ENCODE measurements at places on chromosomes 6 and 20. TPM values are rescaled to one million over a fixed set of nuclear protein-coding genes. Genes with fewer than 3 reads are reported as not detected.

The DEFB123 gene
- total RNA-seq: not detected

The MUC22 gene
- not detected for total RNA-seq

The BANF2 gene
- total RNA-seq: not detected

The TSBP1 gene
- total RNA-seq: not detected

The SLC17A2 gene
- total RNA-seq: not detected

The HDGFL1 gene
- not detected for total RNA-seq

The RNF182 gene
- not detected for total RNA-seq

The EYS gene
- not detected for total RNA-seq

DNA sequence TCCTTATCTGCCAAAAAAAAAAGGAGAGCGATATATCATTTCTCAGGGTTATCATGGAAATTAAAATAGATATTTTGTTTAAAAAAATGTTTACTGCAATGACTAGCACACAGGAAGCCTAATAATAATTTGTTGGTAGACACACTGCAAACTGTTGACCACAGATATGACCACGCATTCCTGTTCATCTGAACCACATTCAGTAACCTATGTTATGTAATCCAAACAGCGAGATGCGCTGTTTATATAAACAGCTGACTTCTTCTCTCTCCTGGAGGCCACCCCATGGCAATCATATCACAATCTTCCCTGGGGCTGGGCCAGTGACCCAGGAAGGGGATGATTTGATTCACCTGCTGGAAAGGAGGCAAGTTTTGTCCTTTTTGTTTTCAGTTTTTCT, 129.3 kb upstream of the UST start:
- DNase-seq: no peak

DNA sequence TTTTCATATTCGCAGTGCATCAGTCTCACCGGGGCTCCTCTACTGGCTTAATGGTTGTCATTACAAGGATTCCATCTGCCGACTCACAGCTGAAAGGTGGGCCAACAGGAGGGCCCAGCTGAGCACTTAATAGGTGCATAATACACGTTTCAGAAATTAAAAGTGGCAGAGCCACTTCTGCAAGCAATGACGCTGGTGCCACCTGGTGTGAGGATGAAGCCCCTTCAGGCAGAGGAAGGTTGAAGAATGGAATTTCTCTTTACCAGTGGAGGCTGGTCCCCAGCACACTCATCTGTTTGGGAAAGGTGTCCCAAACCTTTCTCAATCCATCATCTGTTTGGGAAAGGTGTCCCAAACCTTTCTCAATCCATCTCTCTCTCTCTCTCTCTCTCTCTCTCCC, 8.2 kb upstream of the STMND1 start:
- no peak for DNase-seq

DNA sequence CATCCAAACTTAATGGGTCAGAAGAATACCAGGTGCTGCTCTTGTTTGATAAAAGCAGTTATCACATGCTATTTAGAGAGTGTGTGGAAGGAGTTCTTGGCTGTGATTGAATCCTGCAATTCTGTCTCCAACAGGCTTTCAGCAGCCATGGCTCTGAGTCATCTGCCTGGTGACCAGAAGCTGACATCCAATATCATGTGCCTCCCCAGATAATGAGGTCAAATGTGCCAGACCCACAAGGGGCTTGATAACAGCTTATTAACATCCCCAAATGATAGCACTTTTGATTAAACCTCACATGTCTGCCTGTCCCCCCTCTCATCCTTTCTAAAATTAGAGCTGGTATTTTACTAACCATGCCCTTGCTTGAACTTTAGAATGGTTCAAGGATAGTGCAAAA, 175.7 kb upstream of the PLN start:
- DNase-seq: no peak

DNA sequence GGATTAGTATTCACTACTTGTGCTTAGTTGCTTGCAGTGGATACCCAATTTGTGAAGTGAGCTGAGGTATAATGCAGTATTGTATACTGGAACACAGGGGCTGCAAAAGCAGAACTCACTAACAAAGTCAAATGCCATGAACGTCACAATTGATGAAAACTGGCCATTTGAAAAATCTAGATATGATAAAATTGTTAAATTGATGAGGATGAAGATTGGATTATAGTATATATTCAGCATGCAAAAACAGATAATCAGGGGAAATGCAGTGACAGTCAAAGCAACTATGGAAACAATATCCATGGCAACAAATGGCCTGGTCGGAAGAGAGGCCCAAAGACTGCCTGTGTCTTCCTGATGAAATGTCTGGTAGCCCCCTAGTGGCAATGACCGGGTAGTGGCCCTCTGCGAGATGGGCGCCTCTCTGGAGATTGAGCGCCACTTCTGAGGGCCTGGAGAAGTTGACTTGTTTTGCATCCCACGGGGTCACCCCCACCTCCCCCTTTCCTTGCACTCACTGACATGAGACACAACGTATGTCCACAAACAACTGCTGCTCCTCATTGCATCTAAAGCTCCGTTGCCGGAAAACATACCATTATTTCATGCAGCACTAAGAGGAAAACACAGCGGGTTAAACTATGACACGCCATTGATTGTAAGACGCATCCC, 43.6 kb downstream of the C6orf15 start:
- peak; percentile 76 for DNase-seq

DNA sequence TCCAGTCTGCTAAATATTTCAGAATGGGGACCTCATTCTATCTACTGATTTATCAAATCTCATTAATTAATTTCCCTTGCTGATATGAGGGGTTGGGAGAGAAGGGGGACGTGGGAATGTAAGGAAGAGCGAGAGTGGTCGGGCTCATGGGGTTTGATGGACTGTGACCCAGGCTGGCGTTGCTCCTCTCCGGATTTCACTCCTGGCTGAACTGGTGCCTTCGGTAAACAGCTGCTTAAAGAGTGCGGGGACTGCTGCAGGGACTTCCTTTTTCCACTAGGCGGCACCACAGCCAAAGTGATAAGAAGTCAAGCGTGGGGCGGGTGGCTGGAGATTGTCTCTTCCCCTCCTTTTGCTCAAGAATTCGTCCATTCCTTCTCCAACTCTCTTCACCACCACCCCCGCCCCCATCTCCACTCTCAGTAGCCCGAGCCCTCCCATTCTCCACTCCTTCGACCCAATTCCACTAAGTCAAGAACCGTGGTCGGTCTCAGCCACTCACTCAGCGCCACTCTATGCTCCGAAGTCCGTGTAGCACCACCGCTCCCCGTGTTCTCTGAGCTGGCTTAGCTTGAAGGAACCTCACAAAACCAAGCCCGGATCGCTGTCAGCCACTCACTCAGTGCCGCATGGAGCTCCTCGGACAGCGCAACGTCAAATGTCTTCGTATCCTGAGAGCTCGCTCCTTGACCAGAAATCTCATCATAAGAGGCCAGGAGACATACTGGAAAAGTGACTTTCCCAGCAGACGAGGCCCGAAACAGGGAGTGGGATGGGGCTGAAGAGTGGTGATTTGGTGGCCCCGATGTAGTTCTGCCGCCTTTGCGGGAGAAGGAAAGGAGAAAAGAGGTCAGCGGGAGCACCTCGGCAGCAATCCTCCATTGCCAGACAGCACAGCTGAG, 9.7 kb downstream of the TRIM31 start:
- peak; percentile 78 for DNase-seq

DNA sequence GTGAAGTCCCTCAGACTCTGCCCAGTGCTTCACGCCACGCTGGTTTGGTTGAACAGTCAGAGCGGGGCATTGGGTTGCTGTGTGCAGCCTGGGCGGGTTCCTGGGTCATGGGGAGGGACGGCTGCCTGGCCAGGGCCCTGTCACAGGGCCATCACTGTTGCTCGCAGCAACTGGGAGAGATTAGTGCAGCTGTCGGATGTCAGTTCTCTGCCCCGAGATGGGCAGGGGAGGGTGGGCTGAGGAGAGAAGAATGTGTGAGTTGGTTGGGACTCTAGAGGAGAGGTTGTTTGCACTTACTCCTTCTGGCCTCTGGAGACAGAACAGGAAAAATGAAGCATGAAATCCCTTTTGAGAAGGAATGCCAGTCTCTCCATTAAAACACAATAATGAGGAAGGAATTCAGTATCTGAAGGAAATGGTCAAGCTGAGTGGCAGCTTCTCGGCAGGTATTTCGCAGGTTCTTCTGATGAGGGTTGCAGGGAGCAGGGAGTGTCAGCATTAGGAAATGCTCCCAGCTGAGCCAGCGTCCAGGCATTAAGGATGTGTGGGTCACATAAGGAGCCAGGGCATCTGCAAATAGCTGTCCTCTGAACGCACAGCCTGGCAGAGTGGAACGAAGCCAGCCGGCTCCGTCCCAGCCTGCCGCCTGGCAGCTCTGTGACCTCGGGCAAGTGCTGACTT, 95.9 kb downstream of the SSR1 start:
- no peak for DNase-seq

DNA sequence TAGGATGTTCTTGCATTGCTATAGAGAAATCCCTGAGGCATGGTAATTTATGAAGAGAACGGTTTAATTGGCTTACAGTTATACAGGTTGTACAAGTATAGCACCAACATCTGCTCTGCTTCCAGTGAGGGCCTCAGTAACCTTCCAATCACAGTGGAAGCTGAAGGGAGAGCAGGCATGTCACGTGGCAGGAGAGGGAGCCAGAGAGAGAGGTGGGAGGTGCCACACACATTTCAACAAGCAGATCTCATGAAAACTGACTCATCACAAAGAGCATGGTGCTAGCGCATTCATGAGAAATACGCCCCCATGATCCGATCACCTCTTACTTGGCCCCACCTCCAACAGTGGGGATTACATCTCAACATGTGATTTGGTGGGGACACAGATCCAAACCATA, 871.2 kb downstream of the TFAP2A start:
- DNase-seq: no peak

DNA sequence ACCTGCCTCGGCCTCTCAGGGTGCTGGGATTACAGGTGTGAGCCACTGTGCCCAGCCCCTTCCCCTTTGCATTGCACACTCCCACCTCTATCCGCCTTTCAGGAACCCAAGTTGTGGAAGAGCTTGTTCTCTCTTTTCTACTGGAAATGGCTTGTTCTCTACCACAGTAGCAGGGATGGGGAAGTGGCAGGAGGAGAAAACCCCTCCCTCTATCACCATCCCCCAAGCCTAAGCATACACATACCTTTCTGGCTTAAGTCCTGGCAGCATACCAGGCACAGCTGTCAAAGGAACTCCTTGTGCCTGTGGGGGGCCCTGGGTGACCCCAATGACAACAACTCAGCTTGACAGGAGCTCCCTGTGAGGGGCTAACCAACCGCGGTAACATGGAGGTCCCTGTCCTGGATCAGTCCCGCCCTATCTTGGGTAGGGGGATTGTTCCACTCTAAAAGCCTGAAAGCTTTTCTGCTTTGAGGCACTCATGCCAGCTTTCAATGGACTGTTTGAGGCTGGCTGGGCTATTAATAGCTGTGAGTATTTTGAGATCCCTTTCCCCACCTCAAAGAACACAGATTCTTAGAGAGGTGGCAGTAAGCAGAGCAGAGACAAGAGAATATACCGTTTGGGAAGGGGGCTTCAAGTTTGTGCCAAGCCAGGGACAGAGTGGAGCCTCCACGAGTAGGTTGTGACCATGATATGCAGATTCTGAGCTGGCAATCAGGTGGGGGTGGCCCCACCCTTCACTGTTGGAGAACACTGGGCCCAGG, 2.3 kb downstream of the KLHDC3 start:
- no peak for DNase-seq

DNA sequence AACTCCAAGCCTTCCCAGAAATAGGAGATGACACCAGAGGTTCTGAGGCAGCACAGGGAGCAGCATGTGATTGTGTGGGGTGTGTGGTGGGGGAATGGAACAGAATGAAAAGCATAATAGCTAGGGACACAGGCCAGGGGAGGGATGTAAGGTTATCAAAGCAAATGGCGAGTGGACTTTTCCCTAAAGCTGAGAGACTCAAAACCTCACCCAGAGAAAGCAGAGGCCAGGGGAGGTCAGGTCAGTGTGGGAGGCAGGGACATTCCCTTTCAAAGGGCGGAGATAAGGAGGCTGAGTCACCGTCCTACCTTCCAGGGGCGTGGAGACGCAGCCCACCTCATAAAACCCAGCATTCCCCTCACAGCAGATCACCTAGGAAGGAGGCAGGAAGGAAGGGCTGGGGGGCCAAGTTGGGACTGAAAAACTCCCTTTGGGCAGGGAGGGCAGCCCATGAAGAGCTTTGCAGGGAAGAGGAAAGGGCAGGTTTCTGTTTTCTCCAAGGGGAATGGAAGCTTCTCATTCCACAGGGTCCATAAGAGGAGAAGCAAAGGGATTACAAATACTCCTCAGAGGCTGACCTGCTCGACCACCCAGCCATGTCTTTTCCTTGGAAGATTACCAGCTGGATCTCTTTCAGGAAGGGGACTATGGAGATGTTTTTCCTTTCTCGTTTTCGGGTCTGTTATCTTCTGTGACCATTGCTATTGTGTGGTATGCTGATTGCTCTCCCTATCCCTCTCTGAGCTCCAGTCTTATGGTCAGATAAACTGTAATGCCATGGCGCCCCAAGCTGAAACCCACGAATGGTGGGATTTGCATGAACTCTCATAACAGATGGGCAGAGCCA, 9.6 kb upstream of the LY6G5C start:
- no peak for DNase-seq

GRCh38 chr6:72946774-72947173, 278.5 kb downstream of the KHDC1L start:
- DNase-seq: no peak

DNA sequence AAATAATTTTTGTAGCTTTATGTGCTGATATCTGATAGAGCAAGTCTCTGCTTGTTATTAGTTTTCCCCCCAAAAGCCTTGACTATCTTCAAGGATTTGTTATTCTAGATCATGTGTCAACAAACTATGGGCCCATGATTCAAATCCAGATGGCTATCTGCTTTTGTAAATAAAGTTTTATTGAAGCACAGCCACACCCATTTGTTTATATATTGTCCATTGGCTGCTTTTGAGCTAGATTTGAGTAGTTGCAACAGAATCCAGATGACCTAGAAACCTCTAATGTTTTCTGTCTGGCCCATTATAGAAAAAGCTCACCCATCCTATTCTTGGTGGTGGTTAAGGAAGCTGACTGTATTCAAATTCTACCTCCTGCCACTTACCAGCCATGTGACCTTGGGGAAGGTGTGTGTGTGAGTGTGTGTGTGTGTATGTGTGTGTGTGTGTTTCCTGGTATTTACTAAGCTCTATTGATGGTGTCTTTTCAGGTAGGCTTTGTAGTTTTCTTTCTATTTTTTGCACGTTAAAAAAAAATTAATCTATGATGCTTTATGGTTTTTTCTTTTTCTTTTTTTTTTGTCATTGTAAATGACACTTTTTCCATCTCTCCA, 1.3 kb upstream of the GTSF1L start:
- DNase-seq: no peak

DNA sequence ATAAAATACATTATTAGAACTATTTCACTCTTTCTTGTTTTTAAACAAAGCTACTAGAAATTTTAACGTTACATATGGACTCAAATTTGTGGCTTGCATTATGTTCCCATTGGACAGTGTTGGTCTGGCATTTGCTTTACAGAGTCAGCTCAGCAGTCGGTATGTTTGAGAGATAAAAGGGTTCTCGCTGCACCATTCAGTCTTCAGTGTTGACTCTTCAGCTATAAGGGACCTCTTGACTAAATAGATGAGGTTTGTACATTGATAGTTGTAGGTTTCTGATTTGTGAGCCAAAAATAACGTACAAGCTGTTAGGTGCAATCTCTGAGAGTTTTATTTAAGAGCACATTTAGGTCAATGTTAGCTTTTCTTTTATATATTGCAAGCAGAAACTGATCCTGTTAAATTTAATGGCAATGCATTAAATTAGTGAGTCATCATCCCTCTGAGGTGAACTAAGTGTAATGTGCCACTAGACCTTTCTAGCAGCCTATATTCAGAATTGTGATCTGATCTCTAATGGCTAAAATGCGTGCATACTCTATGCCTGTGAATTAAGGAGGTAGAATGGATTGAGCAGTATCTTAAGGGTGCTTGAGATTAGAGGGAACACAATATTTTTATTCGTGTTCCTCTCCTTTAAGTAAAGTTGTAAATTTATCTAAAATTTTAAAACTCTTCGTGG, 485.6 kb upstream of the SYNCRIP start:
- DNase-seq: no peak

Data from activated naive CD8-positive, alpha-beta T cell treated with anti-CD3 and anti-CD28 coated beads, Interleukin-2, amount 10 ng/mL, durations not matched to agents 7 days and 5 days (primary cell).